ENCODE measurements at places on chromosomes 3 and 15.
A peak's percentile ranks its signal among the peaks of the same experiment; 100 is the strongest.

GRCh38 chr3:147218965-147219364 is 187.4 kb downstream of the ZIC4 start:
- no peak for DNase-seq

DNA sequence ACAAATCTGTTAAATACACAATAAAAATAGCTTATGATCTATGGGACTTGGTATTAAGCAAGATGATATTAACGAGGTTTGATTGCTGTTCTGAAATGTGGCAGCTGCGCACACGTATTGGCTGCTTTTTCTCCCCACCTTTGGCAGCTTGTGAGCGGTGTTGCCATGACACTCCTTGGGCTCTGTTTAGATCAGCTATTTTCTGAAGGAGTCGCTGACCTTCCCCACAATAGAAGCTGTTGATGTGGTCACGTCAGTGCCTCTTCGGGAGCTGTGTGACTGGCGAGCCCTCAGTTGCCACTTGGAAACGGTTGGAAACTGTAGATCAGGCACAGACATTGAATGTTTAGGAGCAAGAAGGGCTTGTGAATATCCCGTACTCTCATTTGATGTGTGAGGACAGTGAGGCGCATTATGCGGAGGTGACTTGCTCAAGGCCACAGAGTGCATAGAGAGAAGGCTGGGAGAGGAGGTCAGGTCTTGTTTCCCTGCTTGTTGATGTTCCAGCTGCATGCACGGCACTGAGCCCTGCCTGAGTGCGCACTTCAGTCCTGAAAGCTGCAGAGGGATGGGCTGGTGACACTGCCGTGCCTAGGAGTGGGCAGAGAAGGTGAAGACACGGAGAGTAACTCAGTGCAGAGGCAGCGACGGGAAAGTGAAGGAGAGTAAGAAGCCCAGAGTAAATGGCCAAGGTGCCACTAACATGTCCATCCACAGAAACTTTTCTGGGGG is 198.4 kb downstream of the LPP start:
- DNase-seq, result no peak

- DNase-seq, result no peak
Observed at GRCh38 chr15:91953432-91953831, 99.9 kb downstream of the SLCO3A1 start.

DNA sequence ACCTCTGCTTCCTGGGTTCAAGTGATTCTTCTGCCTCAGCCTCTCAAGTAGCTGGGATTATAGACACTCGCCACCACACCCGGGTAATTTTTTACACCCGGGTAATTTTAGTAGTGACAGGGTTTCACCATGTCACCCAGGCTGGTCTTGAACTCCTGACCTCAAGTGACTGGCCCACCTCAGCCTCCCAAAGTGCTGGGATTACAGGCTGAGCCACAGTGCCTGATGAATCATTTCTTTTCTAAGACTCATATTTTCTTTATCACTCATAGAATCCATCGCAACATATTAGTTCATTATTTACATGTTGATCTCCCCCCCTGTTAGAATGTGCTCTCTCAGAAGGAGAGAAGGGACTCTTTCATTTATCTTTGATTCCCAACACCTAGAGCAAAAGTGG is 109.5 kb upstream of the PTPRG start:
- DNase-seq, result no peak

- DNase-seq, result no peak
Observed at GRCh38 chr15:31279221-31280045, 47.2 kb upstream of the KLF13 start.

- DNase-seq, result no peak
Observed at GRCh38 chr15:47299846-47300434, 417.4 kb upstream of the SEMA6D start.

- DNase-seq, result peak; percentile 92
Observed at GRCh38 chr3:72482589-72483321, 365.5 kb downstream of the SHQ1 start.

- no peak for DNase-seq
Observed at GRCh38 chr15:31393444-31394091, 66.9 kb downstream of the KLF13 start.

GRCh38 chr3:154762486-154762885 is 317.6 kb upstream of the MME start:
- no peak for DNase-seq

- peak; percentile 14 for DNase-seq
Observed at GRCh38 chr15:43913026-43913780, 86.4 kb downstream of the WDR76 start.

DNA sequence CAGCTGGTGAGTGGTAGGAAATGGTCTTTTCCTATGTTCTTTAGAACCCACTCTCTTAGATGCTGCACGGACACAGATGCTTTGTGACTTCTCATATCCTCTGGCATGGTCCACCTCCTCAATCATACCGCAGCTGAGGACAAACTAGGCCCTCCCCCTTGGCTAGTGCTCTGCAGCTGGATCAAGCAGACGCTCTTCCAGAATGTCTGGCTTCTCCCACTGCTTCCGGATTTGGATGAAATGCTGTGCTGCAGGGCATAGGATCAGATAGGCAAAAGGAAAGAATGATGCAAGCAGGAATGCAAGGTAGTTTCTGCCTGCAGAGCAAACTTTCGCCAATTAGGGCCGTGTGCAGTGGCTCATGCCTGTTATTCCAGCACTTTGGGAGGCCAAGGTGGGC is 75.7 kb upstream of the SLC4A7 start:
- no peak for DNase-seq

DNA sequence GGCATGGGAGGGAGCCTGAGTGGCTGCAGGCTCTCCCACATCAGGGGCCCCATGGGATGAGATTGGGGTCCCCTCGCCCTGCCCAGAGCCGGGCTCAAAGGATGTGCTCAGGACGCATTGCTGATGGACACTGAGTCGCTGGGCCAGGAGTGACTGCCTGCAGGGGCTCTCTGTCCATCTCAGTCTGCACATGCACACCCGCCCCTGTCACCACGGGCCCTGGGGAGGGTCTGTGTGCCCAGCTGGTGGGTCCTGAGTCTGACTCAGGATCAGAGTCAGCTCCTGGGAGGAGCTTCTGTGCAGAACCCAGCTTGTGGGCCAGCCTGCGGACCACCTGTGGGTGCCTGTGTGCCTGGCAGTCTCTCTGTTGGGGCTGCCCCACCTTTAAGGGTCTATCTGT is 18.1 kb downstream of the STAB1 start:
- DNase-seq, result no peak

- no peak for DNase-seq
Observed at GRCh38 chr3:46285931-46286619, 43.8 kb downstream of the CCR3 start.

DNA sequence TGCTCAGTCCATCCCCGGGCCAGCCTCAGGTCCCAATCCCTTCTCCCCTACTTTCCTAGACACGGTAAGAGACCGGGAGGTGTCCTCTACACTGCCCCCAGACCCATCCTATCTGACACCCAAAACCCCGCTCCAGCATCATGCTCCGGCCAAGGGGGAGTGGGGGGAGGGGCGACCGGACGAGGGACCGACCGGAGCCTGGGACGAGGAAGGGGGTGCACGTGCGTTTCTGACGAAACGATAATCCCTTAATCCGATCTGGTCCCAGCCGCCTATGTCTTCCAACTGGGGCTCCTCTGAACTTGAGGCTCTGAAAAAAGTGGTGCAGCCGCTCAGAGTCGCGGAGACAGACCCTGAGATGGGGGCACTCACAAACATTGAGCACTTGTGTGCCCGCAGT is 494 bp downstream of the CPLX3 start:
- no peak for DNase-seq

DNA sequence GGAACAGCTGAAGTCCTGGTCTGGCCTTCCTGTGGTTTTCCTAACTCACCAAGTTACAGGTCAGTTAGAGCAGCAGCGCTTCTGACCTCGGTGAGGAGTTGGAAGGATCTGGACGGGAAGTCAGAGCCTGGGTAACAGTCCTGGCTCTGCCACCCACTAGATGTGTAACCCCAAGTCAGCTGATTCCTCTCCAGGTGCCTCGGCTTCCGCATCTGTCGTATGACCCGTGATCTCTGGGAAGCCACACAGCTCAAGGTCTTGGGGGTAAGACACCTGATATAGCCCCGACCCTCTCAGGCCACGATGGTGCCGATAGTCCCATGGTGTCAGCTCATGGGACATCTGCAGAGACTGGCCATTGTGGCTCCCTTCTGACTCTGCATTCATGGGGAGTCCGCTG is 8.3 kb upstream of the PIGZ start:
- no peak for DNase-seq

DNA sequence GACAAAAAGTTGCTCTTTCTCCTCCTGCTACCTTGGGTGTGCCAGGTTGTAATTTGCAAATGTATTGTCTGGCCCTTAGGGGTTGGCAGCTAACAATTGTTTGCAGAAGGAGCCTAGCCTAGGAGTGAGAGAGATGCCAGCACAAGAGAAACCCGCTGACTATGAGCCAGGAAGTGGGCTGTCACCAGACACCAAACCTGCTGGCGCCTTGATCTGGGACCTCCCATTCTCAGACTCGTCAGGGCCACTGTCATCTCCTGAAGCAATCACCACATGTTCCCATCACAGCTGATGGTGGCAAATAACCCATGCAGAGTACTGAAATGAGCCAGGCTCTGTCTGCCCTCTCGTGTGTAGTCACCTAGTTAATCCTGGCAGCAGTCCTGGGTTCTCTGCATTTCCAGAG is 406.4 kb upstream of the NPAP1 start:
- DNase-seq, result no peak

GRCh38 chr3:135191708-135192107 is 396.6 kb downstream of the EPHB1 start:
- no peak for DNase-seq

- no peak for DNase-seq
Observed at GRCh38 chr3:36784138-36784635, 19.8 kb upstream of the DCLK3 start.

GRCh38 chr15:41512940-41513505 is 604 bp downstream of the LTK start:
- DNase-seq, result peak; percentile 50

- DNase-seq, result no peak
Observed at GRCh38 chr15:96066126-96066525, 264.4 kb upstream of the NR2F2 start.

- no peak for DNase-seq
Observed at GRCh38 chr3:174758943-174759342, 100.2 kb upstream of the NAALADL2 start.

- no peak for DNase-seq
Observed at GRCh38 chr3:186512570-186513302, 31.4 kb downstream of the CRYGS start.

DNA sequence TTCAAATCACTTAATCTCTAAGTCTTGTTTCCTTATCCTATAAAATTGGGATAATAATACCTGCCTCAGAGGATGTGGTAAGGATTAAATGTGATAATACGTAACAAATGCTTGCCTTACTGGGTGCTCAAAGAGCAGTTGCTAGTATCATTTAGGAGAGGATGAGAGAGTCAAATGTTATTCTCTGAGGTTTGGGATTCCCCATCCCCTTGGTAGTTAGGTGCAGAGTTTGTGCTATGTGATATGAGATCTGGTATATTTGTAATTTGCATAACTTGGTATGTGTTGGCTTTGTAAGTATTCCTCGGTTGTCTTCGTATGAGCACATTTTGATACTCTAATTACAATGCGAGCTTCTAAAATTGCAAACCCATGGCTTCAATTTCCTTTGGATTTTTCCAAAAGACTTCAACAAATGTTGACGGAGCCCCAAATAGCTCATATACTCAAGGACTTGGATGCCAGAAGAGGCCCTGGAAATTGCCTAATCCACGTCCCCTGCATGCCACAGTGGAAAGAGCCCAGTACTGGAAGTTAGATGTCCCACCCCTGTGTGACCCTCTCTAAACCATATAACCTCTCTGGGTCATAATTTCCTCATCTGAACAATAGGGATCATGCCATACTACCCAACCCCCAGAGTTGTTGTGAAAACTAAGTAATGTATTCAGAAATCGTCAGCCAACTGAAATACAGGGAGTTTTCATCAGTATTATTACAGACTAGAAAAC is 85.0 kb downstream of the FBN1 start:
- no peak for DNase-seq

GRCh38 chr3:13618836-13619235 is 69.9 kb downstream of the FBLN2 start:
- DNase-seq, result no peak

- no peak for DNase-seq
Observed at GRCh38 chr3:70811880-70812279, 499.4 kb upstream of the MDFIC2 start.

DNA sequence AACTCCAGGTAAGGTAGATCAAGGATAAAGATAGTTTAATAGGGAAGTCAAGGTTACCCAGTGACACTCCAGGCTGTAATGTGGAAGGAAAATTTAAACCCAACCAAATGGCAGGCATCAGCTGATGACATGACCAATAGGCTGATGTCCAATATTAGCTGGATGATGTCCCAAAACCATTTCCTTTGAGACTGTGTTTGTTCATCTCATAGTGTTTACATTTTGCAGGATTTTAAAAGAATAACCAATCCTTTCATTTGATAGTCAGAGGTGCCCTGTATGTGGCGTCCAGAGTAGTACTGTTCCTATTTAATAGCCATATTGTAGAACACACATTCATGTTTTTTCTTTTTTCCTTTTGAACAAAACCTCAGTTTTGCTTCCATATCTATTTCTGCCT is 23.3 kb upstream of the TMEM158 start:
- DNase-seq, result no peak

Data from stimulated activated CD4-positive, alpha-beta T cell treated with anti-CD3 and anti-CD28 coated beads, Interleukin-15, amount 100 ng/mL, for 24 hours (primary cell).